ENCODE measurements at places on chromosomes 12 and 14.

- DNase-seq = no peak
These were observed 283.5 kb downstream of the ZFP36L1 start for GRCh38 chr14:68509188-68509983.

DNA sequence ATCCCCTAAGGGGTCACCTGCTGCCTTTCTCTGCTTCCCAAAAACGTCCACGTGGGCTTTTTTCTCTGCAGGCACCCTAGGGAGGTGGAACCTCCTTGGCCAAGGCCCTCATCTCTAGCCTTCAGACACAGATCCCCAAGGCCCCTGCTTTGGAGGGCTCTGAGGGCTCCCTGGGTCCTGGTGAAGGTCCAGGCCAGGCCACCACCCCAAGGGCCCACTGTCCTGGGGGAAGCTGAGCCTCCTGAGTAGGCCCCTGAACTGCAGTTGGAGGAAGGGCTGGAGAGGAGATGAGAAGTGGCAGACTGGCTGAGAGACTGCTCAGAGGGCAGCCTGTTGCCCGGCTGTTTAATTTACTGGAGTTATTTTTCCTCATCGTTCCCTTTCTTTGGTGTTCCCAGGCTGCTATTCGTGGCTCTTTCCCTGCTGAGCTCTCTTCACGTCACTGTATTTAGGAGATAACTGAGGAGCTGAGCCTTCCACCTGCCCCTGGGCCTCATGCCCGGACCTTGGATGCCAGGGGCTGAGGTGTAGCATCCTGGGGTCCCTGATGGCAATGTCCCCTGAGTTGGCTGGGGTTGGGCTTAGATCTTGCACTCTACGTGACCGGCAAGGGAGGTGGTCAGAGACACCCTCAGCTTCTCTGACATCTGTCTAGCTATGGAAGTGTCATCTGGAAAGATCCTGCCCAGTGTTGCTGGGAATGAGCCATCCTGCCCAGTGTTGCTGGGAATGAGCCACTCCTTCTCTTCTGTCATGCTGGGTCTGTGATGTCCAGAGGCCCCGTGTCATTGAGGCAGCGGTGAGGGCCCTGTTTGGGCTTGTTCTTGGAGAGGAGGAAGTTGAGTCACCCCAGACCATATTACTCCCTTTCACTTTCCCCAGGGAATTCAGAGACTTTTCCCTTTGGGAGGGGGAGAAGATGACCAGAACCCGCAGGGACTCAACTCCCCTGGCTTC, 139.8 kb downstream of the TSPAN9 start:
- no peak for DNase-seq

DNA sequence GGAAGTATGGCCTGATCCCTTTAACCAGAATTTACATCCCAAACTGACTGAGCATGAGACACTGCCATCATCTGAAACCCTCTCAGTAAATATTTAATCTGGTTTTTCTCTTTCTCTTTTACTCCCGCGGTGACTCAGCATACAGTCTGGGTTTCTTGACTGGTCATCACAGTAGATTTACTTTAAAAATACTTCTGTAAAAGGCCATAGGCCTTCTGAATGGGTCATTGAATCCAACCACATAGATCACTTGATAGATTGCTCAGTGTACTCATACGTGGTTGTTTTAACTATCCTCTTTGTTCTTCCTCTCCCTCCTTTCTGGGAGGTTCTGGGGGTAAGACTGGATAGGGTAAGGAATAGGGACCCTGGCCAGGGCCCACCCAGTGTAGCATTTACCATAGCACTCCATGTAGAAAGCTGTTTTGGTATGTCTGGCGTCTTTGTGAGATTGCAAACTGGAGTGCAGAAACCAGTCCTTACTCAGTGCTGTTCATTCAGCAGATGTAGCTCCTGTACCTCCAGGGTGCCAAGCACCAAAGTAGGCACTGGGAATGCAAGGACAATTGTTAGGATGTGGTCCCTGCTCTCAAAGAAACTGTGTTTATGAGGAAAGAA, 165.7 kb downstream of the SRGAP1 start:
- no peak for DNase-seq

DNA sequence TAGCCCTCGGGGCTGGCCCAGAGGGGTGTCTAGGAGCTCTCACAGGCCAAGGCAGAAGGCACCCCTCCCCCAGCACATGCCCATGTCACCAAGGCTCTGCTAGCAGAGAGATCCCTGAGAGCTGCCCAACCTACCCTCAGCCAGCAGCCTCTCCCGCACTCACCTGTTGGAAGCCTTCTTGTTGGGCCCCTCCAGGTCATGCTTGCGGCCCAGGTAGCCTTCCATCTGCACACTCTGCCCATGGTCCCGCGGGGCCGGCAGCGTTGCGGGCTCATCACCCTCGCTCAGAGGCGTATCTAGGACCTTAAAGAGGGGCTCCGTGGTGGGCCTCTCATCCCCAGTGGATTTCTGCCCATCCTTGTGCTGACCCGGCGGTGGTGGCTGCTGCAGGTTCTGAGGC, 49.1 kb downstream of the PLEKHG3 start:
- DNase-seq = no peak

DNA sequence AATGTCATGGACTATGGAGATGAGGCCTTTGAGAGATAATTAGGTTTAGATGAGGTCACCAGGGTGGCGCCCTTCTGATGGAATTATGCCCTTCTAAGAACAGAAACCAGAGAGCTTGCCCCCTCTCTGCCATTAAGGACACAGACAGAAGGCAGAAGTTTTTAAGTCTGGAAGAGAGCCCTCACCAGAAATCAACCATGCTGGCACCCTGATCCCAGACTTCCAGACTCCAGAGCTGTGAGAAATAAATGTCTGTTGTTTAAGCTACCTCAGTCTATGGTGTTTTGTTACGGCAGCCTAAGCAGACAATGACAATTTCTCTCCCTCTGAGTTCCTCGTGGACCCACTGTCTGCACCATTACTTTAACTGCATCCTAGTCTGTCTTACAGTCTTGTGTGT, 382.0 kb downstream of the GXYLT1 start:
- no peak for DNase-seq

DNA sequence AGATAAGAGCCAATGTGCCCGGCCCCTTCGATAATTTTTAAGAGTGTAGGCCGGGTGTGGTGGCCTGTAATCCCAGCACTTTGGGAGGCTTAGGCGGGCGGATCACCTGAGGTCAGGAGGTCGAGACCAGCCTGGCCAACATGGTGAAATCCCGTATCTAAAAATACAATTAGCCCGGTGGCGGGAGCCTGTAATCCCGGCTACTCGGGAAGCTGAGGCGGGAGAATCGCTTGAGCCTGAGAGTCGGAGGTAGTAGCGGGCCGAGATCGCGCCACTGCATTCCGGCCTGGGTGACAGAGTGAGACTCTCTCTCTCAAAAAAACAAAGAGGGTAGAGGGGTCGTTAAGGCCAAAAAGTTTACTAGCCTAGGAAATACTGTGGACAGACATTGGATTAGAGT, 2.6 kb downstream of the KRAS start:
- no peak for DNase-seq

DNA sequence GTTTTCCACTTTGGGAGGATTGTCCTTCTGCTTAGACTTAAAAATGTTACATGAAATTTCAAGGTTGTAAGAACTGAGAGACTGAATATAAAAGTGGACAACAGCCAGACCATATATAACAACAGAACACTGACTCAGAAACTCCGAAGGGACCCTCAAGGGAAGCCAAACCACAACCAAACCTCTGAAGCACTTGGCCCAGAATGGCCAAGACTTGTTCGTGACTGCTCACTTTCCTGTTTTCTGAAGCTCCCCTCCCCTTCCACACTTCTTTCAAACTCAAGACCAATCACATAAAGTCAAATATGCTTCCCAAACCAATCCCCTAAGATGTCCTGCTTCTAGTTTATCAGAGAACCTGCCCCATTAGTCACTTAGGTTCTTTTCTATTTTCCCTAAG, 13.7 kb downstream of the OR6J1 start:
- DNase-seq = no peak

DNA sequence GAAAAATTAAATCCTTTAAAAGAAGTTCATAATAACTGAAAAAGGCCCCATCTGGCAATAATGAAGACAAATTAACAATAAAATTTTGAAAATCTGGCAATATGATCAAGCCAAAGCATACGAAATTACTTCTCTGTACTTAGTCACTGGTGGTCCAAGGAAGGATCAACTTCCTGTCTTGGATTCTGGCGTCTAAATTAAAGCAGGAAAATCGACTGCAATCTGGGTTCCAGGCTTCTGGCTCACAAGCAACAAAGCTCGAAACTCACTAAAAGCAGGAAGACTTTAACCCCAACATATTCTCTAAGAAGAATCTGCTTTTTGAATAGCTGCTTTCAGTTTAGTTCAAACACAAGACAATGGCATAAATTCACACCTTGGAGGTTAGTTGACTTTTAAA, 49.7 kb downstream of the LRIG3 start:
- no peak for DNase-seq

DNA sequence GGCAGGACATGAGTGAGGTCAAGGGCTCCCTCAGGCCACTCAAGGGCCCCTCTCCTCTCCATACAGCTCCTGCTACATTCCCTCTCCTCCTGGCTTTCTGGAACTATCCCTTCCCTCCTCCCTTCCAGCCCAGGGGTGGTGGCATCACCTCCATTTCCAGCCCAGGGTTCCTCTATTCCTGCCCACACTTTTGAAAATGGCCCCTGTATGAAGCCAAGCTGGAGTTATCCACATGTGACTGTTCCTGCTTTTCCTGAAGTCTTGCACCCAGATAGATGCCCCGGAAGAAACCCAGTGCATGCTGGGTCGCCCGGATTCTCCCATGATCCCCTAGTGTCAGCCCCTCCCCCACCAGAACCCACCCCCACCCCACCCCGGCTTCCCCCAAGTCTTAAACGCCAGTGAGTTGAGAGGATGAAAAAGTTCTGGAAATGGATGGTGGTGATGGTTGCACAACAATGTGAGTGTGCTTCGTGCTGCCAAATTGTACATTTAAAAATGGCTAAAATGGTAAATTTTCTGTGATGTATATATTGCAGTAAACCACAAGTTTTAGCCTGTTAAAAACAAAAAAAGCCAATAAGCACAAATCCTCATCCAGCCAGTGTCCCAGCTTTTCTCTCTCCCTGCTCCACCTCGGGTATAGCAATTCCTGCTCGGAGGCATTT, 136.9 kb downstream of the SCARB1 start:
- no peak for DNase-seq

DNA sequence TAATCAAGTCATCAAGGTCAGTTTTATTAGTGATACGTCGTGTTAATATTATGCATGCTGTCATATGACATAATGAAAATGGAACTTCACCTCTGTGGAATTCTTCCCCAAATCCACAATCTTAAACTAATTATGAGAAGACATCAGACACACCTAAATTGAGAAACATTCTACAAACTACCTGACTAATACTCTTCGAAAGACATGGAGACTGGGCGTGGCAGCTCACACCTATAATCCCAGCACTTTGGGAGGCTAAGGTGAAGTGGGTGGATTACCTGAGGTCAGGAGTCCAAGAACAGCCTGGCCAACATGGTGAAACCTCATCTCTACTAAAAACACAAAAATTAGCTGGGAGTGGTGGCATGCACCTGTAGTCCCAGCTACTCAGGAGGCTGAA, 33.3 kb upstream of the KRAS start:
- no peak for DNase-seq

DNA sequence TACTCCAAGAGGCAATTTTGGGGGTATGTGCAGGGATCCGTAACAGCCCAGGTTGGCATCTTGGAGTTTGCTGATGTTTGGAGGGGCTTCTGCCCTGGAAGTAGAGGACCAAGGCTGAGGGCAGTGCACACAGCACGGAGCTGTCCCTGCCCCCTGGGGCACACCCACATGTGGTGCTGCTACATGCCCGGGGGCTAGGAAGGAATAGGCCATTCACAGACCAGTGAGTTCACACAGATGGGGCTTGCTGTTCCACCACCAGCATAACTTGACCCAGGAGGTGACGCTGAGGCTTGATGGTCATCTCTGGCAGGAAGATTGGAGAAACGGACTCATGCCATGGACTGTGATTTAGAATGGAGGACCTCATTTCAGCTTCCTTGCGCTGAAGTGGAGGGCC, 231.1 kb upstream of the FKBP4 start:
- DNase-seq = no peak

DNA sequence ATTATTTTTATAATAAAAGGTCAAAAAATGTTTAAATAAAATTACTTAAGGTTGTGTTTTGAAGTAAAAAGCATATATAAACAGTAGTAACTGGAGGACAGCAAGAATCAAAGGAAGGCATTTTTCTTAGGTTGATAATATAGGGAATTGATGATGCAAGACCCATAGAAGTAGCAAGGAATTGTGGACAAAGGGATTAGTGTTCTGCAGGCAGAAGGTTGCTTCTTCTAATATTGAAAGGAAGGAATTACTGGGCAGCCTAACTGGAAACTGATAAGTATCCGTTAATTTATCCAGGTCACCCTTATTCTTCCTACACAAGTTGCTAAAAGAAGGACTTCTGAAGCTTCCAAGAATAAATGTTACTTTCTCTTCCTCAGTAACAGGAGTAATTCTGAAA, 54.5 kb upstream of the ALX1 start:
- no peak for DNase-seq

- DNase-seq = no peak
These were observed 50.3 kb downstream of the ADAMTS20 start for GRCh38 chr12:43501703-43502102.

Data from left hindlimb (tissue), 1 donor.